ENCODE measurements at places on chromosomes 11 and 22. TPM values are rescaled to one million over a fixed set of nuclear protein-coding genes. Genes with fewer than 3 reads are reported as not detected.

MRGPRX4 gene
- polyA plus RNA-seq, result not detected

GRCh38 chr22:24843048-24843447, 37.0 kb downstream of the SGSM1 start:
- no peaks in the 10 kb centered on the region for H3K27me3 ChIP-seq
- H3K36me3 ChIP-seq, result no peaks in the 10 kb centered on the region
- DNase-seq, result no peak
- no peak overlapping the region for H3K4me3 ChIP-seq
- no peaks in the 10 kb centered on the region for H3K4me1 ChIP-seq

- no peaks in the 10 kb centered on the region for H3K27me3 ChIP-seq
- H3K36me3 ChIP-seq, result no peaks in the 10 kb centered on the region
- no peak overlapping the region for H3K4me3 ChIP-seq
Measured at GRCh38 chr11:10622957-10623791, 54.7 kb upstream of the LYVE1 start.

DNA sequence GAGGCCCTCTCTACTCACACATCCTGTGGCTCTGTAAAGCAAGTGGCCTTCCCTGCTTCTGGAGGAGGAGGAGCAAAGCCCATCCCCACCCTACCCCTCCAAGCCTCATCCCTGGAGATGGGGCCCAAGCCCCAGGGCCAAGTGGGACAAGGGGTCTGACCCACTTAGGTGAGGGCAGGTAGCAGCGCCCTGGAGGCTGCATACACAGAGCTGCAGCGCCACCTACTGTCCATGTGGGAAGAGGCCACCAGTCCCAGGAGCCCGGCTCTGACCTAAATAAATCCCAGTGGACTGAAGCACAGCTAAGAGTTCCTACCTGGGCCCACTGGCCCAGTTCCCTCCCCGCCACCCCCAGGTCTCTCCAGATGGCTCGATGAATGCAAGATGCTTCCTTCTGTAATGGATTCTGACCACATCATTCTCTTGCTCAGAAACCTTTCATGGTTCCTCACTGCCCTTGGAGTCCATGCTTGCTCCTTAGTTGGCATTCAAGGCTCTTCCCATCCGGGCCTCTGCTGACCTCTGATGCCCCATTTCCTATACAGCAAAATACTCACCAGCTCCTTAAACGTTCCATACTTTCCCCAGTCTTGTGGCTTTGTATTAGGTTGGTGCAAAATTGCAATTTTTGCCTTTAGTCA, 62.1 kb downstream of the THAP12 start:
- H3K27ac ChIP-seq, result no peak overlapping the region
- peaks cover 5% of the 10 kb centered on the region for H3K27me3 ChIP-seq
- H3K4me1 ChIP-seq, result peaks cover 3% of the 10 kb centered on the region
- no peaks in the 10 kb centered on the region for H3K36me3 ChIP-seq

All from lung (tissue), 17 donors.